ENCODE measurements at places on chromosomes 5 and 9. TPM values are rescaled to one million over a fixed set of nuclear protein-coding genes. Genes with fewer than 3 reads are reported as not detected.

- DNase-seq: no peak
These were observed 140.6 kb upstream of the ZNF366 start for GRCh38 chr5:72647806-72648205.

- peak; percentile 28 for DNase-seq
These were observed 664.8 kb upstream of the ZNF608 start for GRCh38 chr5:125411071-125411743.

OLFML2A gene
- total RNA-seq: 0.69 TPM

DNA sequence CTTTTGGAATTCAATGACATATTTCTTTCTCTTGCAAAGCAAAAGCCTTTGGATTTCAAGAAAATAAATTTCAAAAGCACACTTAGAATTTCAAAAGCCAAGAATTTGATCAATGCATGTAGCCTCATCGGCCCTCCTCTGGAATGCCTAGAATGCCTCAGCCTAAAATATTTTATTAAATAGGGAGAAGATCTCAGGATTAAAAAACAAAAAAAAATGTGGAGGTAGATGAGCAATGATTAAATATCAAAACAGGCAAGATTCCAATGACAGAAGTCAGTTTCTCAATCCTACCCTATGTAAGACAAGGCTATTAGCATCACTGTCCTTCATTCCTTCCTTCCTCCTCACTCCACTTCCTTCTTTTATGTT, 169.0 kb downstream of the CDH6 start:
- DNase-seq: no peak

DNA sequence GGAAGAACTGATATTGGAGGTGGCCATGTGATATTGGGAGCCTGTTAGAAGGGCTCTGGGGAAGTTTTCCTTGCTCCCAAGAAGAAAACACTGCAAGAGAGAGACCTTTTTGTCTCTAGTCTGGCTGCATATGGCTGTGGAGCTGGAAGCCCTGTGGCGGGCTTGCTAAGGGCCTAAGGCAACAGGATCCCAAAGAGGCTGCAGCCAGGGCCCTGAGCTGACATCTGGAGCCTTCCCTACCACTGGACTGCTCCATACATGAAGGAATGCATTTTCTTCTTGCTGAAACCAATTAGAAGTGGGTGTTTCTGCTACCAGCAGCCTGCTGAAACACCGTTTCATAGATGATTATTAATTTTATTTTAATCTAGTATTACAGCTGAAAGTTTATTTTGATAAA, 42.2 kb downstream of the GNAQ start:
- DNase-seq: no peak
